Activated T-helper 2 cell treated with anti-CD3 and anti-CD28 coated beads, Interferon-gamma antibody, Interleukin-2, Interleukin-4, amounts not matched to agents 10 μg/mL and 5 μg/mL and 100 μg/mL, durations not matched to agents 14 hours and 24 hours and 36 hours (primary cell): ENCODE measurements at places on chromosomes 1 and 21.
A peak's percentile ranks its signal among the peaks of the same experiment; 100 is the strongest.

DNA sequence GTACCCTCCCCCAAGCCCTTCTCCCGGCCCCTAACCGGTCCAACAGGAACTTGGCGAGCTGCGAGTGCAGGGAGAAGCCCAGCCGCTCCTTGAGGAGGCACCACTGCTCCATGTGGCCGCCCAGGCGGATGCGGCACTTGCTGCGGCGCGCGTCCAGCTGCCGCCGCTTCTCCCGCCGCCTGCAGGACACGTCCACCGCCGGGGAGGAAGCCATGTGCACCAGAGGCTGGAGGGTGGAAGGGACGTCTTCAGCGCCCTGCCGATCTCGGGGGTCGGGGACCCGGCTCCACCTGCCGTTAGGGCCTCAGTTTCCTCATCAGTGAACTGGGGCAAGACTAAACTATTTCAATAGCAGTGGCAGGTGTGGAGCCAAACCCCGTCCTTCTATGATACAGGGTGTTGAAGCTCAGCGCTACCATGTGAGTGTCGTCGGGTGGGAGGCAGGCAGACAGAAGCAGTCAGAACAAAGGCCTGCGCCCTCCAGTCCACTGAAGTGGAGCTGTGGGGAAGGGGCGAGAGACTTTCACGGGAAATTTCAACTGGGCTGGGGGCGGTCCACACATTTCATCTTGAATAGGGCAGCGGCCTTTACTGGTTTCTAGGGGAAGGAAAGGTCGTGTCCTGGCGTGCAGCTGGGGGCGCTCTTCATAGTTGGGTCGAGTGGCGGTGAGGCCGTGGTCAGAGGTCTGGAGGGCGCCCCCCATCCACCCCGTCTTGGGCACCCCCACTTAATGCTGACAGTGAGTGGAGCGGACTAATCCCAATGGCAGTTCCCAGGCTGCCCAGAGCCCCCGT lies 592 bp downstream of the ZNF692 start:
- peak; percentile 30 for DNase-seq

- DNase-seq = no peak
Measured at GRCh38 chr1:230794431-230794830, 47.2 kb downstream of the CAPN9 start.

GRCh38 chr1:72283307-72284083 lies 1.2 kb upstream of the NEGR1 start:
- peak; percentile 9 for DNase-seq

DNA sequence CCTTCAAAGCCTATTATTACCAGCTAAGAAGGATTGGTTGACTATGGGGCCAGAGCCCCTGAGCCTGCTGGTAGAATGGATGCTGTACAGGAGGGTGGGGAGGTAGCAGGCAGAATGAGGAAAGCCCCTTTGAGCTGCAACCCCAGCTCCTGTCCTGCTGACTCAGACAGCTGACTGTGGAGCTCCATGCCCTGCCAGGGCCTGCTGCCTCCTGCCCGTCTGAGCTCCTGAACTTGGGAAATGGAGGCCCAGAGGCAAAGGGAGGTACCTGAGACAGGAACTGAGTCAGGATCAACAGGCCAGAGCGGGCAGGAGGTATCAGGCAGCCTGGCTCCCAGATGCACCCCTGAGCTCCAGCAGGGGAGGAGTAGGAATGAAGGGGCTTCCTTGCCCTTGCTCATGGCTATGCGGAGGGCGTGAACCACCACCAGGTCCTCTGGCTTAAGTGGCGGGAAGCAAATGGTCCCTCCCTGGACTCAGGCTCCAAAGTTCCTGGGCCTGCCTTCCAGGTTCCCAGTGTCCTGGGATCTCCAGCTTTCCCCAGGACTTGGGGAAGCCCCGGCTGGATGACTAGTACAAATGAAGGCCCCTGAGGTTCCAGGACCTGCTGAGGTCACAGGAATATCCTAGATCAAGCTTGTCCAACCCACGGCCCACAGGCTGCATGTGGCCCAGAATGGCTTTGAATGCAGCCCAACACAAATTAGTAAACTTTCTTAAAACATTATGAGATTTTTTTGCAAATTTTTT lies 3.9 kb upstream of the SFN start:
- no peak for DNase-seq

GRCh38 chr21:44551340-44551961 lies at the start of gene KRTAP10-2:
TSS of gene KRTAP10-2 (minus strand) at chr21:44551505. CDS start at chr21:44551458, 47 bp downstream.
- no peak for DNase-seq

GRCh38 chr1:6030132-6030531 lies 15.6 kb upstream of the KCNAB2 start:
- DNase-seq = no peak

DNA sequence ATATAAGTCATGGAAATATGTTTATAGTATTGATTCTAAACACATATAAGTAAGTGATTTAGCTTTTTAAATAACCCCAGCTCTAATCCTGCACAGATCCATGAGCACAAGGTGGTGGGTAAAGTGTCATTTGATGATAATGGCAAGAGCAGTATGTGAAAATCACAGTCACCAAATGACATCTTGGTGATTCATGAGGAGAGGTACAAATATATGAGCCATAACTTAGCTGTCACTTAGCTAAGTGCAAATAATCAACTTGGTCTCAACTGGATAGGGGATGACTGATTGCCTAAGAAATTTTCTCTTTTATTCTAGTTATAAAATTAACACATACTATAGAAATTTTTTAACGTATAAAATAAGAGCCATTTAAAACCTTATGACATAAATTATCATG lies 198.1 kb downstream of the ZZZ3 start:
- no peak for DNase-seq

DNA sequence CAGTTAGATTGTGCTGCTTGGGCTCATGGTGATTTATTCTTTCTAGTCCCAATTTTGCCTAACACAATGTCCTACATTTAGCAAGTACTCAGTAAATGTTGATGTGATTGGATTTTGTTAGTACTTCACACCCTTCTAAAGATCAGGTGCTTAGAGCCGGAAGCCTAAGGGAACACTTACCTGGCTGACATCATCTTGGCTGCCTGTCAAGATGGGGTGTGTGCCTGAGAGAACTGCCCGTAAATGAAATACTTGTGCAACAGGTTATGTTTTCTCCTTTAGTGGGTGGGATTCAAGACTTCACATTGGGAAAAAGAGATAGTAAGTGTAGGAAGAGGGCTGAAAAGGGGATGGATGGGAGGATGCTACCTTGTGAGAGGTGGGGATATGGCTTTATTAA lies 75.5 kb upstream of the MACF1 start:
- DNase-seq = no peak

DNA sequence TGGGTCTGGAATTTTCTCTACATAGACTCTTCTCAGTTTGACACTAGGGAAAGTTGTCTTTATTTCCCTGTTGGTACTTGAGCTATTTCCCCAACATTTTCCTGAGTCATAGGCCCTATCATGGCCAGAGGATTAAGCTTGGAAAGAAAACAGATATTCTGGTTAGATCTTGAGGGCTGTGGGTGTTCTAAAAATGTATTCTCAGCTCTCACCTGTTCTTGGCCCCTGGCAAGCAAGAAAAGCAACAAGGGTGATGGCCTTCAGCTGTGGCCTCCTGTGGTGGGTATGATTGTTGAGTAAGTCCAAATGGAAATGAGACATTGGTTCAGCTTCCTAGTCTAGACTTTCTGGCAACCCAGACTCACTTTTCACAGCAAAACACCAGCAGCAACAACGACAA lies 17.4 kb upstream of the LCE3A start:
- DNase-seq = no peak

DNA sequence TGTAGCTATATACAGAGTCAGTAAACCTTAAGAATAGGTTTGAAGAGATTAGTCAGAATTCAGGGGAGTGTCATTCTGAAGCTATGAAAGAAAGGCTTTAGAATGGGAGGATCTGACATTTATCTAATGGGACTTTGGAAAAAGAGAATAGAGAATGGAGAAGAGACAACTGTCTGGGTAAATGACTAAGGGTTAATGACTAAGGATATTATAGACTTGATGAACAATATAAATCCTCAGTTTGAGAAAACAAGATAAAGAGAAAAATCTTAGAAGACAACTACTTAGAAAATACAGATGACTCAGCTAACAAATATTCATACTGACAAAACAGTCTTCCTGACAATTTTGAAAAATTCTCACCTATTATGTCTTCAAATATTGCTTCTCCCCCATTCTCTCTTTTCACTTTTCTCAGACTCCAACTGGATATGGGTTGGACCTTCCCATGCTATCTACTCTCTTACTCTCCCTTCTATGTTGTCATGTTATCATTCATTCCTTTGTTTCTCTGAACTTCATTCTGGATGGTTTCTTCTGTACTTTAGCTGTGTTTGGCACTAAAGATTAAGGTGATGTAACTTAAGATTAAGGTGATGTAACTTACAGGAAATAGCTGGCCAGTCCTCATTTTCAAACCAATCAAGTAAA lies 20.4 kb downstream of the SLC16A1 start:
- no peak for DNase-seq

GRCh38 chr1:27380766-27381733 lies 2.1 kb downstream of the CD164L2 start:
- no peak for DNase-seq

DNA sequence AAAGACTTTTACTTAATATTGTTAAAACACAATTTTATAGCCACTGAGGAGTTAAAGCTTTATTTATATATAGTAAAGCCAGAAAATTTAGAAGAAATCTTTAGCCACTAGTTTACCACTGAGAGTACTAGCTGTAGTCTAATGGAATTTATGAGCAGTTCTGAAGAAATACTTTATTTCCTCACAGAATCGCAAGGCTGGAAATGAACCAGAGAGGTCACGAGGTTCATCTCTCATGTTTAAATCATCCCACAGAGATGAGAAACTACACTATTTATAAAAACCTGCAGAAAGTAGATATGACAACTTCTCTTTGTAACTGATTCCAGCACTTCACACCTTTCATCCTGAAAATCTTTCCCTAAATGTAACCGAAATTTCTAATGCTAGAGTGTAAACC lies 26.0 kb downstream of the ADGRL4 start:
- no peak for DNase-seq

DNA sequence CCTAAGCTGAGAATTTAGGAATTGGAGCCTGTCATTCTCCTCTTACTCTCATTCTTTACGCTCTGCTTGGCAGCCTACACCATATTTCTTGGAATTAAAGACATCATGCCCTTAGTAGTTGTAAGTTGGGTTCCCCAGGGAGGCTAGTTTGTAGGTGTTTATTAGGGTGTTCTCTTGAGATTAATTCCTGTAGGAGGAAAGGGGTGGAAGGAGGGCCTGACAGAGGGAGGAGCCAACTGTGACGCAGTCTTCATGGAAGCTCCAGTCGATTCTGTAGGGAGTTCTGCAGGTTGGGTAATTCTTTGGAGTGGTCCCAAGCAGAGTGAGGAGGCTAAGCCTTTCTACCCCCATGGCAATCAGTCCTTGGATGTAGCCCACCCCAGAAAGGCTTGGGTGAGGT lies 111.4 kb downstream of the HHAT start:
- DNase-seq = no peak

- no peak for DNase-seq
Measured at GRCh38 chr1:53085405-53085804, 23.4 kb downstream of the PODN start.

DNA sequence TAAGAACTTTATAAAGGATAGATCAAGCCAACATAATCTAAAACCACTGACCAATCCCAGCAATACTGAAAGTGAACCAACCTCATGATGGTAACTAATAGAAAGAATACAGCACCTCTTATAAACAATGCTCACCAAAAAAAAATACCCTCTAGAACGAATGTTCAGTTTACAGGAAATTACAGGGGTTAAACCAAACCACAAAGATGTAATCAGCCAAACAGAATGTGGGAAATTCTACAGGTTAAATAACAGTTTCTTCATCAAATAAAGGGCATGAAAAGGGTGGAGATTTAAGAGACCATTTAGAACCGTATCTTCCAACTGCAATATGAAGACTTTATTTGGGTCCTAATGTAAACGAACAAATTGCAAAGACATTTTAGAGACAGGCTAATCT lies 30.4 kb downstream of the ARID4B start:
- DNase-seq = no peak

DNA sequence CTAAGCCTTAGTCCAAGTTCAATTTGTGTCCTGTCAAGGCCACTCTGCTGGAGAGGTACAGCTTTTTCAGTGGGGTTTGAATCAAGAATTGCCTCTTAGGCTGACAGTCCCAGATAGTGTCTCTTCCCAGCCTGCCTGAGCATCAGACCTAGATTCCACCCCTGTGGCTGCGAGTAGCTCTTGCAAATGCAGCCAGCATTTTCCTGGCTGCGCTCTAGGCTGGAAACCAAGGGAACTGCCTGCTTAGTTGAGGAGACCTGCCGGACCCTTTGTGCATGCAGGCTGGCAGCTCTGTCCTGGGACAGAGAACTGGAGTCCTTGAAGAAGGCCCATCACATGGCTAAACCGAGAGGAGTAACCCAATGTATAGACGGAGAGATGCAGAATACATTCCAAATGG lies 293.7 kb downstream of the PCP4 start:
- no peak for DNase-seq

GRCh38 chr1:28062806-28063205 lies 25.6 kb downstream of the EYA3 start:
- DNase-seq = no peak

DNA sequence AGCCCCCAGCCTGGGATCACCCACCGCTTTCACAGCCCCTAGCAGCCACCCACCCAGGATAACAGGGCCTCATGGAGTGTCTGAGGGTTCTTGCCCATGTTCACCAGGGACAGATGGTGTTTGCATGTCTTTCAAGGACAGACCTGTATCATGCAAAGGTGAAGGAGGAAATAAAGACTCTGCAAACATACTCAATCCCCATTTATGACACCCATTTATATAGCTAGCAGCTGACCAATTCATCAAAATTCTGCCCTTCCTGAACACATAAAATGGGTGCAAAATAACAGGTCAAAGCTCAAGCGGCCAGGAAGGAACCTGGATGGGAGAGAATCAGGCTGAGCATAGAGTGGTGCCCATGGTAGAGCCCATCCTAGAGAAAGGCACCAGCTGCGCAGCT lies 32.8 kb upstream of the LYPD8 start:
- DNase-seq = no peak

DNA sequence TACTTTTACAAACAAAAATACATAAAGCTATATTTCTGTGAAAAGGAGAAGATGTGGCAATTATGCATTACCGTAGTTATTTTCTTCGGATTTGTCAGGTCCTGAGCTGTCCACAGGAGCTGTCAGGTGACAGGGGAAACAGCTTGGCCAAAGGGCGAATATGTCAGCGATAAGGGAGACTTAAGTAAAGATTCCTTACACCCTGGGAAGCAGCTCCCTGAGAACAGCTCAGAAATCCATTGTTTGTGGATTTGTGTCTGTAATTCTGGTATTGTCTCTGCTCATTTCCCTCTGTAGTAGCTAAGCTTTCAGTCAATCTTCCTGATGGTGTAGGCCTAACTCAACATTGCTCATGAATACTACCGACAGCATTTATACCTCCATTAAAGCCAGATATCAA lies 7.1 kb upstream of the CD34 start:
- no peak for DNase-seq

GRCh38 chr1:1891349-1892078 lies 627 bp upstream of the GNB1 start:
- peak; percentile 36 for DNase-seq

DNA sequence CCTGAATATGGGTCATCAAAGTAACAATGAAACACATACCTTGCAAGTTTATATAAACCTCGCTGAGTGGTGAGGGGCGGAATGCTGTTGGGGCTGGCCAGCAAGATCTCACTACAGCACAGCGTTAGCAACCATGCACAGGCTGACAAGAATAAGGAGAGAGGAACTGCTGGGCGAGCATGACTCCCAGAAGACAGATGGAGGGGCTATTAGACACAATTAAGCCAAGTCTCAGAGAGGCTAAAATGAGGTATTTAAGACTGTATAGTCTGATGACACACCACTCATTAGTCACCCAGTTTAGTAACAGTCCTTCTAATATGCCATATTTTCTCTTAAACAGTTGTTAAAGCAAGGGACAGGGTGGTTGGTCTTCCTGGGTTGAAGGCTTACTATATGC lies 340.2 kb upstream of the NR5A2 start:
- no peak for DNase-seq

- no peak for DNase-seq
Measured at GRCh38 chr1:54118704-54119103, 34.1 kb downstream of the CDCP2 start.
